Hindlimb muscle (tissue), 1 donor: ENCODE measurements at places on chromosomes 12 and 14.

DNA sequence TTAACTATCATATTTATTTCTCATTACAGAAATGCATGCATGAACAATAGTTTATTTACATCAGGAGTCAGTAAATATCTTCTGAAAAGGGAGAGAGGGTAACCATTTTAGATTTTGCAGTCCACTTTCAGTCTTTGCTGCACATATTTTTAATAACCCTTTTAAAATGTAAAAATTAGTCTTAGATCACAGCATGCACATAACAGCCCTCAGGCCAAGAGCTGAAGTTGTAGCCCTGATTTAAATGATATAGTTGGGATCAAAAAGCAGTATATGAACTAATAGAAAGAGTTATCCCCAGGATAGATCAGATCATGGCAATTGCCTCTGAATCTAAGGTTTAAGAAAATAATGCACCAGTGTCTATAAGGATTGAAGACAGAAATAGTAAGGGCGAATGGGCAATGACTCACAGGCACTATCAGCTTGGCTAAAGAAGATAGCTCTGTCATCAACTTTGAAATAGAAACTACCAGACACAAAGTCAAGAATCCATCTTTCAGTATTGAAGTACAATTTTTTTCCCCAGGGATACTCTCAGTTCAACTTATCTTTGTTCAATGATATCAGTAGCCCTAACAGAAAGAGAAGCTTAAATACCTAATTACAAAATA is 13.1 kb upstream of the CLEC7A start:
- no peak for DNase-seq

DNA sequence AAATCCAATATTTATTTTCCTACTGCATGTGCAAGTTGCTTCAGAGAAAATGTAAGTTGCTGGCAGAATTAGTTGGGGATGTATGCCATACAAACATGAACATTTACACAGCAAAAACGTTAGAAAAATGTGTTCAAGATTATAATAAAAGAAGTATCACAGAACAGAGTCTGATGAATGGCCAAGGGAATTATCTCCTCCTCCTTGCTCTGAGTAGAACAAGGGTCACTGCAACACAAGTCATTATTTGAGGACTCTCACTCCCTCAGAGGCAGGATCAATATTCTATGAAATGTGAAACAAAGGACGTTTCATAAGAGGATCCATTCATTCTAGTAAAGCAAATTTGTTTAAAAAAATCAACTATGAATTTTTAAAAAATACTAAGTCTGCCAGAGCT is 177.8 kb downstream of the PRKD1 start:
- no peak for DNase-seq

- DNase-seq, result no peak
Measured at GRCh38 chr14:104865631-104866441, 768 bp downstream of the CEP170B start.

DNA sequence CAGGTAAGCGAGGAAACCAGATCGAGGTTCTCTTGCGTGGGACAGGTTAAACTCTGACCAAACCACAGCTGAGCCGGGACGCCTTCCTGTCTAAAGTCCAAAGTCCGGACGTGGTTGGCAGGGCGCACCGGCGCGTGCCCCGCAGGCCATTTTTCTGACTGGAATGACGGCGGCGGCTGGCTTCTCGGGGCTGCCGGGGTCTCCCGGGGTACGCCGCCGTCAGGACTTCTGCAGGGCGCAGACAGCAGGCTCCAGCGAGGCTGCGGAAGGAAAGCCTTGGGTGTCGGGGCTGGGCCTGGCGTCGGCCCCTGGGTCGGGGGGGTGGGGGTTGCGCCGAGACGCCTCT is 32.8 kb downstream of the MIA2 start:
- DNase-seq, result no peak

DNA sequence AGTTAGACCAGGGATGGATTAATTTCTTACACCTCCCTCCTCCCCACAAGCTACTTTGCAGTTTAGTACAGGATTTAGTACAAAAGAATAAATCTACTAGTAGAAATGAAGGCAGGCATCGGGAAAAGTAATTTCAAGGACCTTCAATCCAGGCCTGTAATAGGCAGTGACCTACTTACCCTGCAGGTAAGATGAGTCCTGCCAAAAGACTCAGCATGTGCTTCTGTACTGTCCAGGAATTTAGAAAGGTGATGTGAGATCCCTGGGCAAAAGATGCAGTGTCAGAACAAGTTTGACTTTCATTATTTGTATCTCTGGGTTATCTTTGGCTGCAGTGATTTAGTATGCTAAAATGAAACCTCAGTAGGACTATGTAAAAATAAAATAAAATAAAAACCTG is 403.0 kb downstream of the NOVA1 start:
- no peak for DNase-seq
